ENCODE measurements at places on chromosomes 6 and 20. TPM values are rescaled to one million over a fixed set of nuclear protein-coding genes. Genes with fewer than 3 reads are reported as not detected.

Gene CALHM5
- total RNA-seq = 6.1 TPM

Gene FAM209B
- not detected for total RNA-seq

Gene MYO6
- total RNA-seq = 28.7 TPM

Gene SAMHD1
- total RNA-seq = 18.4 TPM

Gene KIF13A
- total RNA-seq = 43.1 TPM

Gene ARMC12
- total RNA-seq = 0.42 TPM

Gene MEA1
- total RNA-seq = 48.2 TPM

Gene ZGPAT
- 23.6 TPM for total RNA-seq

Gene ATAT1
- total RNA-seq = 5.6 TPM

Gene RSPO4
- total RNA-seq = not detected

Gene THBD
- total RNA-seq = 7.2 TPM

Gene GLP1R
- not detected for total RNA-seq

Gene CD93
- 0.69 TPM for total RNA-seq

Gene SOBP
- total RNA-seq = 4.8 TPM

Gene COX4I2
- total RNA-seq = not detected

Gene STMN3
- 2.7 TPM for total RNA-seq

Gene LAMA5
- total RNA-seq = 6.5 TPM

Gene WFDC2
- total RNA-seq = not detected

Gene IL17F
- total RNA-seq = not detected

Gene MOG
- total RNA-seq = not detected

Gene TMEM170B
- total RNA-seq = 1.8 TPM

Gene ZC2HC1B
- total RNA-seq = not detected

Gene SIRPB1
- 2.1 TPM for total RNA-seq

Gene MAPK13
- total RNA-seq = 16.4 TPM

Gene ZNF391
- 2.4 TPM for total RNA-seq

Gene FKBP1C
- total RNA-seq = 0.46 TPM

Gene BANF2
- total RNA-seq = not detected

Gene MYBL2
- 4.9 TPM for total RNA-seq

Gene PLA2G7
- total RNA-seq = not detected

Gene CSE1L
- total RNA-seq = 113 TPM

Gene RUNX2
- 8.3 TPM for total RNA-seq

Gene CLPSL1
- total RNA-seq = not detected

Gene HLA-DRA
- not detected for total RNA-seq

Gene DXO
- total RNA-seq = 11.0 TPM

Gene TULP1
- not detected for total RNA-seq

Gene MRAP2
- total RNA-seq = 0.59 TPM

Gene POU5F1
- 0.51 TPM for total RNA-seq

All from smooth muscle cell of the umbilical artery (primary cell).